Activated CD4-positive, alpha-beta T cell treated with anti-CD3 and anti-CD28 coated beads for 24 hours (primary cell): ENCODE measurements at places on chromosomes 5 and 9.

DNA sequence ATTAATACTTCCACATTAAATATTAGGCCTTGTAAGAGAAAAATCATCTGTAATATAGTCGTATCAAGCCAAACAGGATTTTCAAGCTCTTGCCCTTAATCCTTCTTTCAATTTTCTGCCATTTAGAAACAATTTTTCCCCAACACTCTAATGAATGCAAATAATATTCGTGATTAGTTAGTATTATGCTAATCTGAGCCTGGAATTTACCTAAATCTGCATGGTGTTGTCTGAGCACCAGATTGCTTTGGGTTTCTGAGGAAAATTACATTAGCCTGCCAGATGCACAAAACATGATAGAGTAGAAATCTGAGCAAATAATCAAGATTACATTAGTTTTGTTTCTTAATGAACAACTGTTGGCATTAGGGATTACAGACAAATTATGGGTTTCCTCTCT is 176.6 kb downstream of the ZDHHC21 start:
- DNase-seq, result no peak

DNA sequence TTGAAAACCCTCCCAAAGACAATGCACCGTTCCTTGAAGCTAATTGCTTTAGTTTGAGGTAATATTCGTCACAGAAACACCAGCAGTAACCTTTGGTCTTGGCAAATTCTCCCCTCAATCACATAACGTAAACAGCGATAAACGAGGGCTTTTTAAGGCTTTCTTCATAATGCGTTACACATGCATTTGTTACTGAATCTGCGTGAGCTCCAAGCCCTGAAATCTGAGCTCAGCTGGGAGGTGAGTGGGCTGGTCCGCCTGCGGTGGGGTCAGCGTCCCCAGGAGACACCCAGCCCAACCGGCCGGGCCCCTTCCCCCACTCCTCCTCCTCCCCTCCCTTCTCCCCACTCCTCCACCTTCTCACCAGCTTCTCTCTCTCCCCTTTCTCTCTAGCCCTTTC is 91.1 kb downstream of the BARX1 start:
- no peak for DNase-seq

DNA sequence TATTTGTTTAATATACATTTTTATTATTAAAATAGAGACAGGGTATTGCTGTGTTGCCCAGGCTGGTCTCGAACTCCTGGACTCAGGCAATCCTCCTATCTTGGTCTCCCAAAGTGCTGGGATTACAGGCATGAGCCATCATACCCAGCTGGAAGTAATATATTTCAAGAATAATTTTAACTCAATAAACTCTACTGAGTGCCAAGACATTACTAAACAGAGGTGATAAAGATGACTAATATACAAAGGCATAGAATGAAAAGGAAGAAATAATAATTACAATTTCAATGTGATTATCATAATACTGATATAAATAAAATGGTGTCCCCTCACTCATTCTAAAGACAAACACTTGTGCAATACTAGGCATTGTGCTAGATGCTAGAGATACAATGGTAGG is 13.9 kb downstream of the GOLPH3 start:
- no peak for DNase-seq

- no peak for DNase-seq
These were observed 133.1 kb downstream of the DENND1A start for GRCh38 chr9:123796618-123797484.

DNA sequence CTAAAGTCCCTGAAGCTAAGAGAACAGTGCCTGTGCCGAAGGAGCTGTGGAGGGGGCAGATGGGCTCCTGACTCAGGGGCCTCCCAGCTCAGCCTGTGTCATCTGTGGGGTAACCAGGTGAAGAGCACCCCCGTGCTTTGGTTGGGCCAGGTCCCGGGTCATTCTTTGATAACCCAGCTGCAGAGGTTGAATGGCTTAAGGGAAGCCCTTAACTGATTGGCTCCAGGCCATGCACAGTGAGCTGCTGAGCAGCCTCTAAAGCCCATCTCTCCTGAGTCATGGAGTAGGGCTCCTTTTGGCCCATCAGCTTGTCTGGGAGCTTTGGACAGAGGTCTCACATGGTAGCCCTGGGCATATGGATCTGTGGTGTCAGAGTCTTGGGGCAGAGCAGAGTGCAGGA is 28.7 kb downstream of the COL27A1 start:
- DNase-seq, result no peak

DNA sequence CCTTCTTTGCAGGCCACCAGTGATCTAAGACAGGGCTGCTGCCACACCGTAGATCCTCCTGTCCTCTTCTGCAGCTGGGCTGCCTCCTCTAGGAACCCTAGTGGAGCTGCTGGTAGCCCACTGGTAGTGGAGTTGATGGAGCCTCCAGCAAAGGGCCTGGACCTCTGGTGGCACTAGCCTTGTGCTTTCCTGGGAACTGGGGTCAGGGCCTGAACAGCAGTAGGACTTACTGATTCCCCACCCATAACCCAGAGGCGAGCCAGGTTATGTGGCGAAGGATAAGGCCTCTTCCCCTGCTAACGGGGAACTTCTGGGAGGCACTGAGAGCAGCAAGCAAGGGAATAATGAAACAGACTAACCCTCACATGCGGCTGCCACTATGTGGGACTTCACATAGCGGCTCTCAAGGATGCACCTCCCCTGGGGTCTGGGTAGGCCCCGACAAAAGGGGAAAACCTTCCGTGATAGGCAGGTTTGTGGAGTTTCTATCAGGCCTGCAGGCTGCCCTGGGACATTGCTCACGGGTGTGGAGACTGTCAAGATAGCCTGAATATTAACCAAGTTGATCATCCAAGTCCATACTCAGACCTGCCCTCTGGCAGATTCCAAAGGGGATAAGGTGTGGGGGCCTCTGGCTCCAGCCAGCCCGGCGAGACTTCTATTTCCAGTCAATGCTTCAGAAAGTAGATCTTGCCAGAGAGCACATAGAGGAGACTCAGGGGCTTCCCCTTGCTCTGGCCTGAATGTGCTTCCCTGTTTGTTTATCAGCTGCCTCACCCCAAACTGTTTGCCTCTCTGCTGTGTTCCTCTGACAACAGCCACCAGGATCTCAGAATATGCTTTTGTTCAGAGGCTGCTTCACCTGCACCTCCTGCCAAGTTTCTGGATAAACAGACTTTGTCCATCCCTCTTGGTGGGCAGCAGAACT is 7.4 kb downstream of the SLC22A4 start:
- no peak for DNase-seq

- DNase-seq, result no peak
These were observed 2.0 kb downstream of the PCDHGC3 start for GRCh38 chr5:141477815-141478214.
